ENCODE measurements at places on chromosomes 7 and 10. TPM values are rescaled to one million over a fixed set of nuclear protein-coding genes. Genes with fewer than 3 reads are reported as not detected.

DNA sequence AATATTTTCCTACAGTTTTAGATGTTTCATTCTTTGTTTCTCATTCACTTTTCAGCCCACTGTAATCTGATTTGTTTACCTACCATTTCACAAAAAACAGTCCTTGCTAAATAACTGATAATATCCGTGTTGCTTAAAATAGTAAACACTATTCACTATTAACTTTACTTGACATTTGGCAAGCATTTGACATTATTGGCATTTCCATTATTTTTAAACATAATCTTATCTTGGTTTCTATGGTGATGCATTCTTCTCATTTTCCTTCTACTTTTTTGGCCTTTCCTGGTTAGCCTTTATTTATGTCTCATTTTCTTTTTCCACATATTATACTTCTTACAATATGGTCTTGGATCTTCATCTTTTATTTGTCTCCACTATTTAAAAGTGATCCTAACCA is 715.3 kb downstream of the DNAJB9 start:
- no peak for DNase-seq

DNA sequence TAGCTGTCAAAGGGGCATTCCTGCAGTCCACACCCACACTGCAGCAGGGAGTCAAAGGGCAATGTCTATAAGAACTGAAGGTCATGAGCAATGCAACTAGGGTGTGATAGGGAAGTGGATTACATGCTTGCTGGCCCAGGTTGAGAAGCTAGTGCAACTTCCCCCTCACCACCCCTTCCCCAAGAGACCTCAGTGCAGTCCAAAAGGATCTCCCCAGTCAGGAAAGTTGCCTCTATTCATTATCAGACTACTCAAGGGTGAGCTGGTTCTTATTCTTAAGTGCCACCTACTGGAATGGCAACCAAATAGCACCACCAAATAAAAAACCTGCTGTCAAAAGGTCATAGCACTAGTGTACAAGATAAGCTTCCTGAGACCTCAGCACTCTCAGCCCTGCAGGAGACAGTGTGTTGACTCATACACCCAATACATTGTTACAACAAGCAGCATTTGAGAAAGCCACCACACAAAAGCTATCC is 28.2 kb downstream of the MTERF1 start:
- no peak for DNase-seq

Gene ARL3
- polyA plus RNA-seq = 27.5 TPM

- no peak for DNase-seq
Measured at GRCh38 chr7:91064938-91065337, 199.3 kb upstream of the FZD1 start.

DNA sequence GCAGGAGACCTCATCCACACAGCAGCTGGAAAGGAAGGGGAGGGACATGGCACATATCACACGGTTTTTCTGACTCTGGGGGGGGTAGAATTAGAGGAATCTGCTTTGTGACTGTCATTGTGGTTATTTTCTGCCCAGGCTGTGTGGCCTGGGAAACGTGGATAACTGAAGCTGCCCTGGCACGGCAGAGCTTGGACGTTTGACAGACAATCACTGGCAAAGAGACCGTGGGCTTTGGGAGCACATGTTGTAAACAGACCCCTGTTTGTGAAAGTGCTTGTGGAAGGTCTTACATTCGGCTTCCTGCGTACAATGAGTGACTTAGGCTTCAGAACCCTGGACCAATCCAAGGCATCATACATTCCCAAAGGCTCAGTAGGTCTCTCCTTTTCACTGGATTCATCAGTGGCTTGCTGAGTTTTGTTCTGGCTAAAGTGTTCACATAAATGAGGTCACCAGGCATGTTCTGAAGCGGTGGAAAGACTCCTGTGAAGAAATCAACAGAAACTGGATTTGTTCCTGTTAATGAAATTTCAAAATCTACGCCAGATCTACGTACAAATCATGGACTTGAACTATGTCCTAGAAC is 188.2 kb downstream of the TEX36 start:
- no peak for DNase-seq

DNA sequence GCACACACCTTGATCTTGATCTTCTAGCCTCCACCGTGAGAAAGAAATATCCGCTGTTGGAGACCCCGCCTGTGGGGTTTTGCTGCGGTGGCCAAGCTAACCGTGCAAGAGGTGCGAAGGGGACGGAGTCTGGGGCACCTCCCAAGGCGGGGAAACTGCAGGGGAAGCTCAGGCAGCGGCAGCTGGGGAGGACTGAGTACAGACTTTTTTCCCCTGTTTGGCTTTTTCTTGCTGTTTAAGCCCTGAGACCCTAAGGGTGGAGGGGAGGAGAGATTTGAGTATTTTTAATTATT is 108.0 kb downstream of the DNAJB6 start:
- DNase-seq = no peak

Gene OPN4
- not detected for polyA plus RNA-seq

DNA sequence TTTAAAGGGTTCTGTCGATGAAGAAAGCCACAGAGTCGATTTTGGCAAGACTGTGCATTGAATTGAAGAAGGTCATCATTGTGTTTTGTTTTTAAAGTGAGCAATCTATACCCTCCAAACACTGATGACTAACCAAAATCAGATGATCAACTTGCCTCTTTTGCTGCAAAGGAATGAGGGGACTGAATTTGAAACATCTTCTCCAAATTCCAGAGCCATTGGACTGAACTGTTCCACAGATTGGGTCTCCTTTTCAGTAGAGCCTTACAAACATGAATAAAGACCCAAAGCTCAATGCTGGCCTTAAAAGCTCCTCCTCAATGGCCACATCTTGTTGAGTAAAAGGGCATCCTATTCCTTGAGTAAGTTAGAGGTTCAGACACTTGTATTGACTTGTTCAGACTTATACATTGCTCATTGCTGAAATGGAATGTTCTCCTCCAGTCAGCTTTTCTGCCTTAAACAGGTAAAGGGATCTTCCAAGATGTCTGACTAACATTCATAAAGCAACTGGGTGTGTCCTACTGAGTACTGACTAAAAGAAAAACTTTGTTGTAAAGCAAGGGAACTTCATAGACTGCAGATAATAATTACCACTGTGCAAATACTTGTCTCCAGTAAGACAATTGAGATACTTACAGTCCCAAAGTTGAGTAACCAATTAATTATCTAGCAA is 630.6 kb downstream of the KCNMA1 start:
- no peak for DNase-seq

DNA sequence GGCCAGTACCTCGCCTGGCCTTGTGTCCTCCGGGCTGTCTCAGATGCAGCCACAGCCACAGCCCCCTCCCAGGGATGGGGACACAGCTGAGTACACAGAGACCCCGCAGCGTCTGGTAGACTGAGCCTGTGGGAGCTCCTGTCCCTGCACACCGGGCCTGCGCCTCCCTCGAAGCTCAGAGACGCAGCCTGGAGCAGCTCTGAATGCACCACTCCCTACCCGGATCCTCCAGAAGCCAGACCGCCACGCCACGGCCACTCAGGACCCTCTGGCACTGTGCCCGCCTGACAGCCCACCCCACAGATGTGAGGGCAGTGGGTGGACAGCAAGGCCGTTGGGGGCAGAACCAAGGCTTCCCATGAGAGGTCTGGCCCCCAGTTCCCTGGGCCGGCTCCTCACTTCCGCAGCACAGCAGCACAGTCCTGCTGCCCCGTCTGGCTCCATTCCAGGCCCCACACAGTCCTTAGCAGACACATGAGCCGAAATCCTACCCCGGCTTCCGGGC is 40.8 kb downstream of the PAPOLB start:
- no peak for DNase-seq

DNA sequence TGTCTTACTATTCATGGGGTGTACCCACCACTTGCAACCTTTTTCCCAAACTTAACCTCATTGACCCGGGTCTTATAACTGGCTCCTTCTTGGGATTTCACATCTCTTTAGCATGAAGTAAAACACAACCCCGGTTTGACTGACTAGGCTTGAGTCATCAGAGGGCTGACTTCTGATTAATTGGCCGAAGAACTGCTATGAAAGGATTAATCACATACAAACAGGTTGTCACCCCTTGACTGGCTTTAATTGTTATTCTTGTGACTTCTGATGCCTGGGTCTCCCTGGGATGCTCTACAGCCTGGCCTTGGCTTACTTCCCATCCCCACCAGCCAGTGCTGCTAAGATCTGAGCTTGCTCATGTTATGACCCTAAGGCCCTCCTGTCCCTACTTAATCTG is 8.8 kb upstream of the CRPPA start:
- no peak for DNase-seq

- DNase-seq = no peak
Measured at GRCh38 chr10:8670461-8670860, 616.0 kb downstream of the GATA3 start.

- DNase-seq = no peak
Measured at GRCh38 chr7:141573511-141573910, 22.3 kb downstream of the AGK start.

Gene FAM53B
- 29.1 TPM for polyA plus RNA-seq

GRCh38 chr10:121481180-121481579 is 117.1 kb downstream of the FGFR2 start:
- DNase-seq = no peak

GRCh38 chr10:132189810-132190422 is 3.2 kb downstream of the DPYSL4 start:
- DNase-seq = no peak

DNA sequence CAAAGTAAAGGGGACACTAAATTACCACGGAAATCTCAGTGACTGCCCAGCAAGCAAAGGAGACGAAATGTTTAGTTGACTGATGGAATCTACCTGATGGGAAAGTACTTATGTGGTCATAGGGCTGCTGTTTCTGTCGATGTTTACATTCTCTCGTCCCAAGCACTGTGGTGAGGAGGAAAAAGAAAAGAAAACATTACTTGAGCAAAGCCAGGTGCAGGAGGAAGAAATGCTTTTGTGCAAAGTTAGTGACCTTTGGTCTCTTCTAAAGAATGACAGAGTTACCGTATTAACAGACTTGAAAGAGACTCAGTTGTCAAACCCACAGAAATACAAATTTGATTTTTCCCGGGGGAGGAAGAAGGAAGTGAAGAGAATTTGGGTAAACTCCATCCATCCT is 43.3 kb upstream of the FMC1 start:
- DNase-seq = no peak

- no peak for DNase-seq
Measured at GRCh38 chr10:132011024-132011423, 29.3 kb upstream of the BNIP3 start.

- DNase-seq = no peak
Measured at GRCh38 chr7:156524818-156525597, 115.6 kb upstream of the RNF32 start.

Gene ASIC3
- 1.3 TPM for polyA plus RNA-seq

DNA sequence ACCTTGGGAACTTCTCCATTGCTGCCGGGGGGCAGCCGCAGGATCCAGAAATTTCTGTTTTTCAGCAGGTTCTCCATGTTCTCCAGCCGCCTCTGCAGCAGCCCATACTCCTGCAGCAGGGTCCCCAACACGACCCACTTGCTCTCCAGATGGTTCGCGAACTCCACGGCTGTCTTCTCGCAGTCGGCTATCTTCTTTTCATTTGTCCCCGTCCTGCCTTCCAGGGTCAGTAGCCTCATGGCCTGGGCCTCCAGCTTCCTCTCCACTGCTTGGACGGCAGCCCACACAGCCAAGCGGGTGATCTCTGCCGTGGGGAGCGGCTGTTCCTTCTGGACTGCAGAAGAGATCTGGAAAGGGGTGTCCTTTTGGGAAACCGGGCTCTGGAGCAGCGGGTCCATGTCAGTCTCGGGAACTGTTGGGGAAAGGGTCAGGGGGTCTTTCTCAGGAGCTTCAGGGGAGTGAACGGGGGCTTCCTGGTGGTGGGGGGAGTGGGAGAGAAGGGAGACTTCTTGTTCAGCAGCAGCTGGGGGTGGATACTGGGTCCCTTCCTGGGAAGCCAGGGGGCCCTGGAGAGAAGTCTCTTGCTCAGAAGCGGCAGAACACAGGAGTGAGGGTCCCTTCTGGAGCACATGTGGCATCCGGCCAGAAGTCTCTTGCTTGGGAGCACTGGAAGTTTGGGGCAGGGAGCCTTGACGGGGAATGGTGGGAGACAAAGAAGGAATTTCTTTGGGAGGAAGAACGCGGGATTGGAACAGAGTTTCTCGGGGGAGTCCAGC is 5.5 kb downstream of the ZNF777 start:
- DNase-seq = no peak

DNA sequence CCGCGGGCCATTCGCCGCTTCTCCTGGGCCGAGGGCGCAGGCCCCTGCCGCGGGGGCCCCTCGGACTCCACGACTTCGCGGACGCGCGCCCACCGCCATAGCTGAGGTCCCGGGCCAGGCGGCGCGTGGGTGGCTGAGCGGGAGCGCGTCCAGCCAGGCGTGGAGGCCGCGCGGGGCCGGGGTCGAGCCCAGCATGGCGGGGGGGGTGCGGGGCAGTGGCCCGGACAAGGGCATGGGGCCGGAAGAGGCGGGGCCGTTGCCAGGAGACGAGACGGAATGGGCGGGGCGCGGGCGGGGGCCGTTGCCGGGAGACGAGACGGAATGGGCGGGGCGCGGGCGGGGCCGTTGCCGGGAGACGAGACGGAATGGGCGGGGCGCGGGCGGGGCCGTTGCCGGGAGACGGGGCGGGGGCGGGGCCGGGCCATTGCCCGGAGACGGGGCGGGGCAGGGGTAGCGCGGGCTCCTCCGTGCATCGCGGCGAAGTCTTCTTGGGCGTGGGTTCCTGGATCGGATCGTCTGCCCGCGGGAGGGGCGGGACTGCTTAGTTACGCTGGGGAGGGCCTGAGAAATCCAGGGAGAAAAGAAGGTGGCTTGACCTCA is 14.8 kb downstream of the ADAM8 start:
- DNase-seq = no peak

- DNase-seq = no peak
Measured at GRCh38 chr10:13725594-13725993, 138.8 kb downstream of the PRPF18 start.

GRCh38 chr10:12435348-12435747 is 86.0 kb downstream of the CAMK1D start:
- DNase-seq = no peak

- no peak for DNase-seq
Measured at GRCh38 chr7:8084836-8085235, 116.2 kb downstream of the GLCCI1 start.

- no peak for DNase-seq
Measured at GRCh38 chr10:101446947-101447346, 93.0 kb downstream of the BTRC start.

- no peak for DNase-seq
Measured at GRCh38 chr10:50322077-50322476, 70.8 kb upstream of the ASAH2 start.

DNA sequence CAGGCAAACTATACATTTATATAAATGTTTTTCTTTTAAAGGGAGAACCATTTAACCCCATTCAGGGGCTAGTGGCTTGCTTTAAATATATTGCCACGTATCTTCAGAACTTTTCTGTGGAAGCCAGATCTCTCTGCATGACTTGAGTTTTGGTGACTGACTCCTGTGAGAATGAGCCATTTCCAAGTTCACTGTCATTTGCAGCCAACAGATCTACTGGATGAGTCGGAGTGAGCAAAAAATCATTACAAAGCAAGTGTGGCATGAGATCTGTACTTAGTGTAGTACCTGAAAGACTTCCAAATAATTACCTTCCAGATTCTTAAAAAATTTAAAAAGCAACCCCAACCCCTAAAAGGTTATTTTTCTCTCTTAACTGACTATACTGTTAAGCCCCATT is 45.6 kb downstream of the PDSS1 start:
- no peak for DNase-seq
